ENCODE measurements at places on chromosomes 13 and 19. TPM values are rescaled to one million over a fixed set of nuclear protein-coding genes. Genes with fewer than 3 reads are reported as not detected.

DNA sequence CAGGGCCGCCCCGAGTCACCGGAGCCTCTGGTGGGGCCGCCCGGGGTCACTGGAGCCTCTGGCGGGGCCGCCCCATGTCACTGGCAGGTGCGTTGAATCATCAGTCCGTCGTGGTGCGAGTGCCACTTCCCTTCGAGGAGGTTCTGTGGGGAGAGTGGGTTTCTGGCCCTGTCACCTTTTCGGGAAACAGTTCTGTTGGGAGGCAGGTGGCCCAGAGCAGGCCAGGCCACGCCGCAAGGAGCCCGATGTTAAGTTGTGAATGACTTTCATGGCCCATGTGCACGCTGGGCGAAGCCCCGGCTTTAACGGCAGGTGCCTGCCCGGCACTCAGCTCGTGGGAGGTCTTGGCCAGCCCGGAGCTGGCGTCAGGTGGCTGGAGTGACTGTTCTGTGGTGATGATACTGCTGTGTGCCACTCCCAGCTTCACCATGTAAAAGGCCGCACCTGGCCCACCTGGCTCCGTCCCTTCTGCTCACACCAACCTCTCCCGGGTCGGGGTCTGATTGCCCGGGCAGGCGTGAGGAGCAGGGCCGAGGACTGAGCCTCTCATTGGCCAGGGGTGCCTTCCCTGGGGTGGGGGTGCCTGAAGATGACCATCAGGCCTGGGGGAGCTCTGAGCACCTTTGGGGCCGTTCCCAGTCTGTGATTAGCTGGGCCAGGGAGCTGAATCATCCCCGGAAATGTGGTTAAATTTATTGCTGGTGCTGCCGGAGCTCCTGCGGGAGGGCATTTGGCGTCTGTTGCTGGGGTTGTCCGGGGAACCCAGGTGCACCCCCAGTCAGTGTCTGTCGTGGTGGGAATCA, 29.2 kb downstream of the CSNK1G2 start:
- no peak for DNase-seq

- DNase-seq: no peak
Observed at GRCh38 chr13:19759669-19760068, 23.1 kb downstream of the PSPC1 start.

GRCh38 chr13:43874504-43875092, 4.9 kb downstream of the CCDC122 start:
- no peak for DNase-seq

DNA sequence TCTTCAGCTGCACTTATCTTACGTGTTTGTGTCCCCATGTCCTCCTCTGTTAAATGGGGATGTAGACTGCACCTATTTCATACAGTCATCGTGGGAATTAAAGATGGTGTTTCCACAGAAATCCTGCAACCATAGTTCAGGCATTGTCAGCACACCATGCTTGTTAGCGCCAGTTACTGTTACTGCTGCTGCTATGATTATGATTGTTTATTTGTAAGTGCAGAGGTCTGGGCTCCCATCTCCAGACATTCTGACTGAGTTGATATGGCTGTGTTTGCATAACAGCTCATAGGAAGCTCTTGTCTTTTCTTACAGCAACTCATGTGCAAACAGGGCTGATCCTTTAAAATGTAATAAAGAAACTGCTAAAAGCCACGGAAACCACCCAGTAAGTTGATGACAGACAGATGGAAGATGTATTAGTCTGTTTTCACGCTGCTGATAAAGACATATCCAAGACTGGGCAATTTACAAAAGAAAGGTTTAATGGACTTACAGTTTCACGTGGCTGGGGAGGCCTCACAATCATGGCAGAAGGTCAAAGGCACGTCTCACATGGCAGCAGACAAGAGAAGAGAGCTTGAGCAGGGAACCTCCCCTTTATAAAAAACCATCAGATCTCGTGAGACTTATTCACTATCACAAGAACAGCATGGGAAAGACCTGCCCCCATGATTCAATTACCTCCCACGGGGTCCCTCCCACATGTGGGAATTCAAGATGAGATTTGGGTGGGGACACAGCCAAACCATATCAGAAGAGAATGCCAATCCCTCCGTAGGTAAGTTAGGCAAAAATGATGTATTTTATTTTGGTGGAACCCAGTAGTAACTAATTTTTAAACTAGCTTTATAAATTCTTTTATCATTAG, 1.6 kb downstream of the ZSCAN5A start:
- DNase-seq: no peak

GRCh38 chr19:15159251-15159650, 41.5 kb downstream of the NOTCH3 start:
- no peak for DNase-seq

- DNase-seq: no peak
Observed at GRCh38 chr13:47478985-47479384, 522.1 kb downstream of the SUCLA2 start.

GRCh38 chr13:43039966-43040365, 16.6 kb downstream of the DNAJC15 start:
- no peak for DNase-seq

DNA sequence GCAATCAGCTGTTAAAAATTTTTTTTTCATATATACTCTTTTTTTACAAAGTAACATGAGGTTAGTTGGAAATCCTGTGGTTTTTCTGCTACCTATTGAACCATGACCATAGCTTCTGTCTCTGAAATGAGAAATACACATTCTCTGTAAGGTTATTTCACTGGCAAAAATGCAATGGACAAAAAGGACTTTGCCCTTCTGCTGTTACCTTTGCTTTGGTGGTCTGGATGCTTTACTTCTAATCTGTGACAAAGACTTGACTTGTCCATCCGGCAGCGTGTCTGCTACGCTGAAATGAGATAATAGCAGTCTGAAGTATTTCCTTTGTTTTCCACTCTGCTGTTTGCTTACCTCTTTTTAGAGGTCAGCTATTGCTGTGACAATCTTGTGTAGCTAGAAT, 412.8 kb downstream of the SLITRK6 start:
- no peak for DNase-seq

DNA sequence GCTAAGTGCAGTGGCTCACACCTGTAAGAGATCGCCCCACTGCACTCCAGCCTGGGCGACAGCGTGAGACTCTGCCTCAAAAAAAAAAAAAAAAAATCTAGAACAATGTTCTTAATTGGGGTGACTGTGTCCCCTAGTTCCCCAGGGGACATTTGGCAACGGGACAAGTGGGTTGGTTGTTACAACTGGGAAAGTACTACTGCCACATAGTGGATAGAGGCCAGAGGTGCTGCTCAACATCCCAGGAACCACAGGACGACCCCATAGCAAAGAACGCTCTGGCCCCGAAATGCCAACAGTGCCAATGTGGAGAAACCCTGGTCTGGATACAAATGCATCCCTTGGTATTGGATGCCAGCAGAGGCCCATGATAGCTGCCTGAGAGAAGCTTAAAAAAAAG, 11.8 kb downstream of the NLRP12 start:
- no peak for DNase-seq

- no peak for DNase-seq
Observed at GRCh38 chr13:76226941-76227340, 590.8 kb downstream of the LMO7 start.

GRCh38 chr19:49599378-49600295, 8.7 kb downstream of the PRR12 start:
- no peak for DNase-seq

DNA sequence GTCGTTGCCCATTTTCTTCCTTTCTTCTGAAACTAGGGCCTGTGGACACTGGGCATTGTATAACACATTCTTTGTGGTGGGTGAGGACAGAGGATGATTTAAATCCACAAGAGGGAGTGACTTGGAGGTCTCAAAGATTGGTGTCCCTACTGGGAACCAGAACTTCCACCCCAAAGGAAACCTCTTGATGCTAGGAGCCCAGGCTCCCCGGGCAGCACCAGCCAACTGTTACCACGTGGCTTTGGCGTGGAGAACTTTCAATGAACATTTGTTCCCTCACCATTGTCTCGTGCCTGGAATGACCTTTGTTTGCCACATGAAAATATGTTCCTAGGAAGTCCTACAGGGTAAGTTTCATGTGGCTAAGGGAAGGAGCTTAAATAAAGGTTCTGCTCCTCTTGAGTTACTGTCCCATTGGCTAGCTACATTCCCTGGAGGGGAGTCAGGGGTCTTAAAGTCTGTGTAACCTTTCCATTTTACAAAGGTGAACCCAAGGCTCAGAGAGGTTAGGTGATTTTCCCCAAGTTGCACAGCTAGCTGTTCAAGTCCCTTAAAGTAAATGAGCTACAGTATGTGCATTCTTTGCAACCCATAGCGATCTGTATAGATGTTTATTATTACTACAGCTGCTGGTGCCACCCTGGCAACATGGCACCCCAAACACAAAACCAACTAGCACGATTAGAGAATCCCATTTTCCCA, 5.0 kb upstream of the CDX2 start:
- no peak for DNase-seq

DNA sequence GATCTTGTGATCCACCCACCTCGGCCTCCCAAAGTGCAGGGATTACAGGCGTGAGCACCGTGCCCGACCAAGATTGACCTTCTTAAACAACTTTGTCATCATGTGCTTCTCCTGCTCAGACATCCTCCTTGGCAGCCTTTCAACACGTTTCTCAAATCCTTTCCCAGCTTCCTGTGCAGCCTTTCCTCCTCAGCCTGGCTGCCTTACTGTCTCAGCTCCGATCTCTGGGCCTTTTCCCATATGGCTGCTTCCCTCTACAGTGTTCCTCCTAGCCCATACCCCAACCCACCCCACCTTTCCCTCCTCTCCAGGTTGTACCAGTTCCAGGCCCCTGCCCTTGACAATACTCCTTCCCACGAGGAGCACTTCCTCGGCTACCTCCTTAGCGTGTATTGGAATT, 7.2 kb downstream of the PHF11 start:
- no peak for DNase-seq

GRCh38 chr13:100573121-100573520, 15.5 kb downstream of the GGACT start:
- DNase-seq: peak; percentile 64

GRCh38 chr19:49488046-49488862, 846 bp downstream of the RPL13A start:
- no peak for DNase-seq

DNA sequence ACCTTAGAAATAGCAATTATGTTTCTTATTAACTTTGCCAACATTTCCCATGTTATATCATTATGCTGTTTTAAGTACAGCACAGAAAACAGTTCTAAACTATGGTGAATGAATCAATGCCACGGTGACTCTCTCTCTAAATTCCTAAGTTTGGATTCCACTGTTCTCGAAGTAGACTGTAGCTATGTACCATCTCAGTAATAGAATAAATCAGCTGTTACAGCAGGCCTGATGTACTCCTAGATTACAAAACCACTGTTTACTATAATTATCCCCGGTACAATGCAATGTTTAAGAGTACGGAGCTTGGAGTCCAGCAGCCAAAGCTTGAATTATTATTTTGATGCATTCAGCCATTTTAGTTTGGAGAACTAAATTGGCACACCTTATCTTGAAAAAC, 476.3 kb upstream of the SLITRK1 start:
- no peak for DNase-seq

DNA sequence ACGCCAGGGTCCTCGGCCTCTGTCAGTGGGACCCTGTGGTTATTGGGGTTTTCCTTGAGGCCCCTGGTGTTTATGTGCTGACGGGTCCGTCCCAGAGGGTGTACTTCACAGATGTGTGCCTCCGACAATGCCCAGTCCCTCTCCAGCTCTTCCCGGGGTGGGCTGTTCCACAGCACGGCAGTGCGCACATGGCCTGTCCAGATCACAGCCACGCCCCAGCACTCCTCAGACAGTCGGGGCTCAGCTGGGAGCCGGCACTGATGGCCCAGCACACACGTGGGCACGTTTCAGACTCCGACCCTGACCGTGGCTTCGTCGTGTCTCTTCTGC, 16.9 kb upstream of the F7 start:
- DNase-seq: no peak

GRCh38 chr19:24033963-24034342, 53.0 kb upstream of the ZNF254 start:
- peak; percentile 19 for DNase-seq

GRCh38 chr19:10829967-10830366, 6.0 kb downstream of the TMED1 start:
- DNase-seq: no peak

GRCh38 chr13:106685143-106685542, 117.2 kb upstream of the ARGLU1 start:
- no peak for DNase-seq

GRCh38 chr19:48568345-48568886, 16.4 kb downstream of the SULT2B1 start:
- DNase-seq: no peak

DNA sequence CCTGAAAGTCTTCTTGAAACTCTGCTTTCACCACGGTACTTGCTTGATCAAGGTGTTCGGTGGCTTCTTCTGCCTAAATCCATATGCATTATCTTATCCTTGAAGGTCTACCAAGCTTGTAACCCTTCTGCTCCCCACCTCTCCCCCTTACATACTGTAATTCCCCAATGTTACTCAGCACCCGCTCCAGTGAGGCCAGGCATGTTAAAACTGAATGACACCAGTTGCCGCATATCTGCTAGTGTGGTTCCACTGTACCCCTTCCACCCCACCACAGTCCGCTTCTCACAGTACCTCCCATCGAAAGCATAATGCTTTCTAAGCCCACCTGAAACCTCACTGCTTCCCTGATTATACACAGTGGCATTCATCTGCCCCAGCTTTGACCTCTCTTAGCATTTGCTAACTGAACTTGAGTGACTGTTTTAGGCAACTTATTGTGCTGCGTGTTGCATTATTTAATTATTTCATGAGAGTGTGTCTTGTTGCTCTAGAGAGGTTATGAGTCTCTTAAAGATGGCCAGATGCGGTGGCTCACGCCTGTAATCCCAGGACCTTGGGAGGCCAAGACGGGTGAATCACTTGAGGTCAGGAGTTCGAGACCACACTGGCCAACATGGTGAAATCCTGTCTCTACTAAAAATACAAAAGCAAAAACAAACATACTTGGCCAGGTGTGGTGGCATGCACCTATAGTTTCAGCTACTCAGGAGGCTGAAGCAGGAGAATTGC, 87.6 kb upstream of the MBNL2 start:
- no peak for DNase-seq

- no peak for DNase-seq
Observed at GRCh38 chr19:32171719-32172151, 173.7 kb upstream of the ZNF507 start.

DNA sequence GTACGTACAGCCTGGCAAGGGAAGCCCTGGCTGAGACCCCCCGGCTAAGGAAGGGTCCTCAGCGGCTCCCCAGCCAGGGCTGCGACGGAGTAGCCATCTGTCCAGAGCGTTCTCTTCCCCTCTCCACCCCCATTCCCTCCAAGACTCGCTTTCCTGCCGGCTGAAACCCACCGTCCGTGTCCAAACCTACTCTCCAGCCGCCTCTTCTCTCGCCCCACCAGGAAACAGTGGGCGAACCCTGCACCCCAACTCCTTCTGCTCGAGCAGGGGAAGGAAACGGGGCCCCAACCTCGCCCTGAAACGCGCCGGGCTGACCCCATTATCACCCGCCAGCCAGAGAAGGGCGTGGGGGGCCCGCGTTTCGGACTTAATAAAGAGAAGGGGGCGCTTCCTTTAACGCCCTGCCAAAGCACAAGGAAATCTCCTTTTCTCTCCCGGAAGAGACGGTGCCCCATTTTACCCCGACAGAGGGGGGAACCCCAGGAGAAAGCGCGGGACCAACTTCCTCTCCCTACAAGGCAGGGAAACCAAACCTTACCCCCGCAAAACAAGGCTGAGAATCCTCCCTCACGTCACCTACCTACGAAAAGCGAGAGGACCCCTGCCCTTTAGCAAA, 2.5 kb downstream of the ZC3H4 start:
- peak; percentile 32 for DNase-seq

PODNL1 gene
- total RNA-seq: 0.09 TPM

GRIN3B gene
- under 0.01 TPM for total RNA-seq

PDX1 gene
- total RNA-seq: not detected

GAPDHS gene
- total RNA-seq: 0.19 TPM

CLDN10 gene
- total RNA-seq: 0.94 TPM

CEACAM1 gene
- total RNA-seq: 1.3 TPM

FOSB gene
- 6.1 TPM for total RNA-seq

PET100 gene
- 143 TPM for total RNA-seq

SOHLH2 gene
- 0.47 TPM for total RNA-seq

Data from thymus (tissue), 14 donors.